CD4-positive, alpha-beta T cell treated with Interleukin-17A for 1 hour (primary cell): ENCODE measurements at places on chromosomes 3 and 15.

GRCh38 chr15:42046597-42046996, 25.8 kb upstream of the PLA2G4E start:
- DNase-seq: no peak

DNA sequence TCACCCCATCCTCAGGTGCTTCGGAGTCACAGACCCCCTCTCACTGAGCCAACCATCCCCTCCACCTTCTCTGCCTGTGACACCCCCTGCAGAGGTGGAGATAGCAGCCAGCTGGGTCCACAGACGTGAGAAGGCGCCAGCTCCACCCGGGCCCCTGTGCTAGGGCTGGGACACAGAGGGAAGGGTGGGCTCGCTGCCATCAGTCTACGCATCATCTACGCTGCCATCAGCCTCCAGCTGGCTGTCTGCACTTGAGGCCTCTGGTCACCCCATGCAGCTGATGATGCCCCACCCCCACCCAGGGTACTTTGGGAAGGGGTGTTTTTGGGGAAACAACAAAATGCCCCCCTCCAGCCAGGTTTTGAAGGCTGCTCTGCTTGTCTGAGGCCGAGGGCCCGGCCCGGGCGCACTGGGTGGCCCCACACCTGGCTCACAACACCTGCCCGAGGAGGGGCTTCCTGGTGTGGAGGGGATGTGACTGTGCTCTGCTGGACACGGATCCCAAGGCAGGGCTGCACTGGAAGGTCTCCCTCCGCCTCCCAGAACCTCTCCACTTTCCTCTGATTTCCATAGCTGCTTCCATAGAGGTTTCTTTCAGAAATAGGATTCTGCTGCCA, 163.4 kb upstream of the IQSEC1 start:
- no peak for DNase-seq

DNA sequence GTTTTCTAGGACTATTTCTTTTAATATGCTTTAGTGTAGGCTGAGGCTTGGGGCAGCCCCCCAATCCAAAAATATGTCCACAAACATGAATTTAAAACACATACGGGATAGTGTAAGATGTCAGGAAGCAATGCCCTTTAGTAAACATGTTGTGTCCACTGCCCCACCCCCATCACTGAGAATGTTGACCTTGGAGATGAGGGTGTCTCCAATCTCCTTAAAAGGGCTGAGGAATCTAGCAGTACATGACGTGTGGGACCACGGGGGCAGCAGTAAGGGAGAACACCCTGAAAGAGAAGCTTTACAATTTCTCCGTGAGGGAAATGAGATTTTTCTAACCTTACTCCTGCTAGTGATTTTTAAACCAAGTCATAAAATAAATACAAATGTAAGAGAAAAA, 84.7 kb downstream of the SQOR start:
- no peak for DNase-seq

DNA sequence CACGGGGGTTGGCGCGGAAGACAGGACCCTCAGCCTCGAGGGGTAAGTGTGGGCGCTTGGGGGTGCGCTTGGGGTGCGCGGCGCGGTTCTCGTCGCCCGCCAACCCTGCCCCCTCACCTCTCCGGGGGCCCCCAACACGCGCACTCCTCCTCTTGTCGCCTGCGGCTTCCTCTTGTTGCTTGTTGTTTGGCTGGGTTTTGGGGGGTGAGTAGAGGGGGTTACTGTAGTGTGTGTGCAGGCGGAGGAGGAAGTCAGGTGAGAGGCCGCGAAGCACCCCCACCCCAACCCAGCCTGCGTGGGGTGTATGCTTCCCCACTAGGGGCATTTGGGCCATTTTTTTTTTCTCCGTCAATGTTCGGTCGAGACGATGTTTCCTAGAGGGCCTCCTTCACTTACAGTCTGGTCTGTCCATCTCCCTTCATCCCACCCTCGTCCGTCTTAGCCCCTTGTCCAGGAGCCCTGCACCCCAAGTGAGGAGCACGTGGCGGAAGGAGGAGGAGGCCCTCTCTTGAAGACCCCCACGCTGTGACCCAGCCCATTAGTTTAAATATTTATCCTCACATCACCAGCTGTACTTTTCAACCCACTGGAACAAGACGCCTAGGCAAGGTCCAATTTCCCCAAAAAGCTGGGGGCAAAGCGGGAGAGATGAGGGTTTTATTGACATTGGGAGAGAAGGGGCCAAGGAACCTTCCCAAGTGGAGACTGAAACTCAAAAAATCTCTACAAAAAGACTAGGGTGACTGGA, 20.4 kb upstream of the SATB1 start:
- peak; percentile 86 for DNase-seq

DNA sequence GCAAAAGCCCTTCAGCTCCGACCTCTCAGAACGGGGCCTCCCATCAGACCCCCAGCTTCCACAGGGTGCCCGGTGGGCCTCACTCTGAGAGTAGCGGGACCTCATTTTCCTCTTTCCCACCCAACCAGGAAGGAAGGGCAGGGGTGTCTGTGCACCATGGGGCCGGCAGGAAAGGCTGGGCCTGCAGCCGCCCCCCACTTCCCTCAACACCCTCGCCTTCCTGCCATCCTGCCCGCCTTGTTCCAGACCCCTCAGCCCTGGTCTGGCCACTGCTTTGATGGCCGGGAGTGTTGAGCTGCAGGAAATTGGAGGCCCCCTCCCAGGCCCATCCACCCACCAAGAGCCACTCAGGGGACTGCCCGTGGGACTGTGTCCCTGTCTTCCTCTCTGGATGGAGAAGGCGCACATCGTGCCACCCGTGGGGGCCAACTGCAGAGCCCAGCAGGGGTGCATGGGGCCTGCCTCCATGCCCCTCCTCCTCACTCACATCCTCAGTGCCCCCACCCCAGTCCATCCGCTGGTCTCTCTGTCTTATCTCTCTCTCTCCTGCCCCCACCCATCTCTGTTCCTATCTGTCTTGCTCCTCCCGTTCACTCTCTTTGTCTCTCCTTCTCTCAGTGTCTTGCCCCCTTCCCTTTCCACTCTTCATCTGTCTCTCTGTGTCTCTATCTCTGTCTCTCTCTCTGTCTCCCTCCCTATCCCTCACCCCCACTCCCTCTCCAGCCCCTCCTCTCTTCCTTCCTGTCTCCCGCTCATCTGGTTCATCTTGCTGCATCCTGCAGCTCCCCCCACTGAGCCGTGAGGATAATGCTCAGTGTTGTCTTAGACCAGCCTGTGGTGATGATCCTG, 1.8 kb upstream of the PLXND1 start:
- DNase-seq: no peak

GRCh38 chr3:35635926-35636683, 3.2 kb upstream of the ARPP21 start:
- no peak for DNase-seq

- no peak for DNase-seq
Observed at GRCh38 chr15:91632176-91632575, 221.3 kb upstream of the SLCO3A1 start.

DNA sequence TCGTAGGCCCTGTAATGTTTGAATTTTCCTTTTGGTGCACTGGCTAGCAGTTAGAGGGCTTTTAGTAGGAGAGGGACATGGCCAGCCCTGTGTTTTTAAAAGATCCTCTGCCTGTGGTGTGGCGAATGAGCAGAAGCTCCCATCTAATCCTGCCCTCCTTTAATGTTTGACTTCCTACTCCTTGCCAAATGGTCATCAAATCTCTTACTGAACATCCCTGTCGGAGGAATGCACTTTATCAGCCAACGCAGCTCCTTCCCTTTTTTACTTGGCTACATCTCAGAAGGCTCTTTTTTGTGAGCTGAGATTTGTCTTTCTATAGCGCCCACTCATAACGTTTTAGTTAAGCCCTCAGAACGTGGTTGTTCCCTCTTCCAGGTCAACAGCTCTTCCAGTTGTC, 44.8 kb downstream of the MAP2K5 start:
- DNase-seq: no peak

GRCh38 chr15:67152429-67152828, 87.0 kb downstream of the SMAD3 start:
- DNase-seq: no peak

- DNase-seq: peak; percentile 13
Observed at GRCh38 chr15:42401544-42402454, 42.5 kb downstream of the CAPN3 start.

GRCh38 chr3:39013289-39013688, 38.5 kb downstream of the SCN11A start:
- DNase-seq: no peak

DNA sequence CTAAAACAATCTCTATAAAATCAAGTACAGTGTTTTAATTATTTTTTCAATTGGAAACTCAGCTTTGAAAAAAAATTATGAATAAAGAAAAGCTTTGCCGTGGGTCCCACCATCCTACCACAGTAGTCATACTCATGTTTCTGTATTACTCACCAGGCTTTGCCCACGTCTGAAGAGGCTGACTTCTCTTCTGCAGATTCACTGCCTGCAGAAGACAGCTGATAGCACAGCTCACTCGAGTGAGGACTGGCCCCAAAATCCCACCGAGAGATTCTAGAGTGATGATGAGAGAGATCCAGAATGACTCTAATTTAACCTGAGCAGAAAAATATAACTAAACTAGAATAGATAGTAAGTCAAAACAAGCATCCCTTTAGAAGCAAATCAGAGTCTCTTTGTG, 11.9 kb downstream of the C2CD4B start:
- DNase-seq: no peak

DNA sequence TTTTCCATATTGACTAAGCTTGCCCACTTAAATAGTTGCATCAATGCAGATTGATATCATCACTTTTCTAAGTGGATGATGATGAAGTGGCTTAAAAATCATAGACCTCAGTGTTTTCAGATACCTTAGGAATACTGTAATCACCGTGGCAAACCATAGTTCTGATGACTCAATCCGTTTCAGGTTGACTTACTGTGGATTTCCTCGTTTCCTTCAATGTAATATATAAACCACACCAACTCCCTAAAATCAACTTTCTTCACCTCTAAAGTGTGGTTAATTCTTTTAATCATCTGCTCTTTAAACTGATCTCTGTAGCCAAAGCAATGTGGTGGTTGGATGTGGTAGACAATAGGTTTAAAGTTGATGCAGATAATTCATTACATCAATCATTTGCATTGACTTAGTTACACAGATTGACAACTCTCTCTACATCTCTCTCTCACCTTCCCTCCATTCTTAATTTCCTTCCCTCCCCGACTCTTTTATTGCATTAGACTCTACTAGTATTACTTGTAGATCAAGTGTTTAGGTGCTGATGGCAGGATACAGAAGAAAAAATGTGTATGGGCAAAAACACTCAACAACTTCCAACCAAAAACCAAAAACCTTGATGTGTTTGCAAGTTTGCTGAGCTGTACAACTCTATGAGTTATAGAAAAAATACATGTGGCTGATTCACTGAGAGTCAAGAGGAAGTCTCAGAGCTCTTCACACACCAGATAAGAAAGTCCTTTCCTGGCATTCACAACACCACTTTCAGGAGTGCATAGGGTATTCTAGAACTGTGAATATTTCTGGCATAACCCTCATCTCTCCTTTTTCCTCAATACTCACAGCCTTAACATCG, 243.5 kb downstream of the NFKBIZ start:
- no peak for DNase-seq

- no peak for DNase-seq
Observed at GRCh38 chr3:169945313-169945712, 21.3 kb upstream of the SEC62 start.
